OCI-LY7 (cell line): ENCODE measurements at places on chromosomes 2 and 18. TPM values are rescaled to one million over a fixed set of nuclear protein-coding genes. Genes with fewer than 3 reads are reported as not detected.

- no peak for DNase-seq
Observed at GRCh38 chr18:74773171-74773624, 175.5 kb downstream of the ZNF407 start.

Gene SCLY
- 29.9 and 31.2 TPM in 2 replicates for total RNA-seq

Gene SCYGR4
- total RNA-seq = not detected in 2 replicates

- no peak for DNase-seq
Observed at GRCh38 chr2:65778137-65778536, 345.7 kb upstream of the SPRED2 start.

DNA sequence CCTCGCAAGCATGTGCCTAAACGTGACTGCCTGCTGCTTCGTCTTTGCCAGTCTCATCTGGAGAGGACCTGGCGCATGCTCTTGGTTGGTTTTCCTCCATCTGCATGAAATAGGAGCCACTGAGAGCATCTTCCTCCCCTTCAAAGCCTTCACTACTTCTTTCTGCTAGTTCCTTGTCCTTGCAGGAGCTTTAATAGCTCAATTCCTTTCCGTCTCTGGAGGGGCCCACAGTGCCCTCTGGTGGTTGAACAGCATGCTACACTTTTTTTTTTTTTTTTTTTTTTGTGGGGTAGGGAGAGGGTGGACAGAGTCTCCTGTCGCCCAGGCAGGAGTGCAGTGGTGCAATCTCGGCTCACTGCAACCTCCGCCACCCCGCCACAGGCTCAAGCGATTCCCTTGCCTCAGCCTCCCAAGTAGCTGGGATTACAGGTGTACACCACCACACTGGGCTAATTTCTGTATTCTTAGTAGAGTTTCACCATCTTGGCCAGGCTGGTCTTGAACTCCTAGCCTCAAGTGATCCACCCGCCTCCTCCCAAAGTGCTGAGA, 59.6 kb downstream of the SP110 start:
- DNase-seq = peak; percentile 49

Gene LYPD6
- not detected in 2 replicates for total RNA-seq

- DNase-seq = peak; percentile 27
Observed at GRCh38 chr2:232325324-232326273, 53.0 kb upstream of the ALPP start.

DNA sequence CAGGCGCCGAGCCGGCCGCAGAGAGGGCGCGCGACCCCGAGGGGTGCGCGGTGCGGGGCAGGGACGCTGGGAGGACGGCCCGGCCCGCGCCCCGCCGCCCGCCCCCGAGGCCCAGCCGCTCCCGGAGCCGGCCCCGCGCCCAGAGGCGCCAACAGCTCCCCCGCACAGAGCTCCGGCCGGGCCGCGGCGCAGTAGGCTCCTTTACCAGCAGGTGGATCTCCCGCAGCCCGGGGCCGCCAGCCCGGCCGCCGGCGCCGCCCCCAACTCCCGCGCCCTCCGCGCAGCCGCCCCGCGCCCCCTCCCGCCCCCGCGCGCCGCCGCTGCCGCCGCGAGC, 258 bp downstream of the MGAT4A start:
- peak; percentile 72 for DNase-seq

GRCh38 chr18:49094979-49095632, 144.3 kb upstream of the SMAD7 start:
- DNase-seq = no peak

Gene OTOF
- total RNA-seq = not detected in 2 replicates

Gene ALPI
- total RNA-seq = not detected in 2 replicates

DNA sequence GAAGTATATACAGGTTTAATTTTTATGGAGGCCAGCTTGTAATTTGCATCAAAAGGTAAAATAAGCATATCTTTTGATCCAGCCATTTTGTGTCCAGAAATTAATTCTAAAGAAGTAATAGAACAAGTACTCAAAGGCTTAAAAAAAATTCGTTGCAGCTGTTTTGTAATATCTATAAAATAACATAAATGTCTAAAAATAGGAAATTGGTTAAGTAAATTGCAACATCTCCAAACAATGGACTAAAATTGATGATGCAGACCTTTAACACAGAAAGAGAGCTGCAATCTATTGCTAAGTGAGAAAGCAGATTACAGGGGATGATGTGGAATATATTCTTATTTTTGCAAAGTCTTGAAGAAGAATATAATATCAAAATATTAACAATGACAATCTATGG, 19.4 kb downstream of the AAK1 start:
- DNase-seq = no peak

GRCh38 chr18:74990563-74991081, 218.3 kb downstream of the PTGR3 start:
- DNase-seq = no peak

DNA sequence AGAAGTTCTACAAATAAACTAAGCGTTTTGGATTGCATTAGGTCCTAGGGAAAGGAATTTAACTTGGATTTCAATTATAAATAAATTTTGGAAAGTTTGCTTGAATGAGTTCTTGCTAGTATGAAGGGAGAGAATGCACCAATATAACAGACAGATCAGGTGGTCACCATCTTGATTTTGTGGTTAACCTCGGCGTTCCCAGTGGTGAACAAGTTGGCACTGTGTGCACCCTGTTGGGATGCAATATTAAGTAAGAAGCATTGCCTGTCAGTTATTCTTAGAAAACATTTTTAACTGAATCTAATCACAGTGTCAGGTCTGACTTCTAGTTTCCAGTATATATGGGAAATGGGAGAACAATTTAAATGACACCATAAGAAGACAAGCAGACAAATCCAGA, 673.4 kb downstream of the SLC4A3 start:
- no peak for DNase-seq

DNA sequence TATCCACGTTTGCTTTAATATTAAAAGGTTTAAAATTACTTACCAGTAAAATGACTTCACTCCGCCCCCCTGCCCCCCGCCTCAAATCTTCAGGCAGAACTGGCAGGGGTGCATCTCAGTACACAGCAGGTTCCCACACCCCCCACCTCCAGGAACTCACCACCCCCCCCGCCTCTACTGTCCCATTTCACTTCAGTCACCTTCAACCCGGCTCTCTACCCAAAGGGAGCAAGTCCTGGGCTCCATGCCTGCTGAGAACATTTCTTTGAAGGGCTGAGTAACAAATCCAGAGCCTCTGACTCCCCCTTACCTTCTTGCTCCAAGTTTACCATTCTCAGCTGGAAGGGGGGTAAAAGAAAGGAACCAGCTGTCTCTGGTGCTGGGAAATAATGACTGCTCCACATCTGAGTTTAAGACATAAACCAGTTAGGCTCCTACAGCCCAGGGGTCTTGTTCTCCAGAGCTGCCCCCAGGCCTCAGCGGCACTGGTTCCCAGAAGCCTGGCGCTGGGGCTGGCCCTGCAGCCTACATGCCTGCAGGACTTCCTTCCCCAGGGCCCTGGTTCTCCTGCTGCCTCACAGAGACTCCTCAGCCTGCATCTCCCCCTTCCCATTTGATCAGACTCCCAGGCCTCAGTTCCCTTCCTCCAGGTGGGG, 42.8 kb downstream of the DNMT3A start:
- no peak for DNase-seq

DNA sequence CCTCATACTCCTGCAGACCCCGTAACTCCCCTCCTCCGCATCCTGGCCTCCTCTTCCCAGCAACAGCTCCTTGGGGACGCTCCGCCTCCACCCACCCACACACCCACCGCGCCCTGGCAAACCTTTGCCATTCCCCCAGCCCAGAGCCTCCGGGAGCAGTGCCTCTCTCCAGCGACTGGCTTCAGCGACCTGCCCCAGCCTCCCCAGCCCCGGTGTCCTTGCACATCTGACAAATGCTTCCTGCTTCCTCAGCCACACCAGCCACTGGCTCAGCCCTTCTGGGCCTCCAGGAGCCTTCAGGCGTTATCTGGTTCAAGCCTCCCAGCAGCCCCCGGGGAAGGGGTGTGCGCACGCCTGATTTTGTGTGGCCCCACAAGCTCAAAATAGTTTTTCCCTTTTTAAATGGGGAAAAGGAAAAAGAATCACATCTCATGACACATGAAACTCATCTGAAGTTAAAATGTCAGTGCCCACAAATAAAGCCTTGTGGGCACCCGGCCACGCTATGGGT, 14.2 kb downstream of the ESPNL start:
- no peak for DNase-seq
